ENCODE measurements at places on chromosomes 5 and 9.

- no peak for DNase-seq
Measured at GRCh38 chr5:157471709-157472108, 11.7 kb downstream of the NIPAL4 start.

DNA sequence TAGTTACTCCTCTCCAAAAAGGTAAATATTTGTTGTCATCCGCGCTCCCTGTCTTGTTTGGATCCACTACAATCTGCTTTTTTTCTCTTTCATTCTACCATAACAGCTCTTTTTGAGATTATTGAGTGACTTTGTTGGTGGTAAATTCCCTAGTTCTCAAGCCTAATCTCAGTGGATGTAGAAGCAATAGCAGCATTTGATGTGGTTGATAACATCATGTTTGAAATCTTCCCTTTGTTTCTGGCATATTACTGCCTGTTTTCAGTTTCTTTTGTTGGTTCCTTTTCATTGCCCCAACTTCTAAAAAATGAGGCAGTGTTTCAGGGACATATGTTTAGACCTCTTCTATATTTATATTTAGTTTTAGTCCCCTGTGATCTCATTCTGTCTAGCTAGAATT, 8.9 kb downstream of the CDC42SE2 start:
- DNase-seq, result no peak

DNA sequence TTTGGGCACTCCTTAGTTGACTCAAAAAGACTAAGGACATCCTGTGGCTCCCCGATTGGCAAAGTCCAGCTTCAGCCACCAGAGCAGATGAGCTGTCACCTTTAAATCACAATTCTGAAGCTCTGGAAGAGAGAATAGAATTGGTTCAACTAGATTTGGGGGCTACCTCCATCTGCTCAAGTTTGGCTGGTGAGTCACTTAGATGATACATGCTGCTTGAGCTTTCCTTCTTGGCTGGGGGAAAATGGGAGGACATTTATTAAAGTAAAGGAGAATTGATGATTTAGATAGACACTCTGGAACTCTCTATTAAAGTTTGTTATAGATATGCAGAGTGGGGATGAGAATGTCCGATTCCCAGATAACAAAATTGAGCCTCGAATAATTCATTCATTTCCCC, 30.0 kb upstream of the GRIA1 start:
- DNase-seq, result no peak

DNA sequence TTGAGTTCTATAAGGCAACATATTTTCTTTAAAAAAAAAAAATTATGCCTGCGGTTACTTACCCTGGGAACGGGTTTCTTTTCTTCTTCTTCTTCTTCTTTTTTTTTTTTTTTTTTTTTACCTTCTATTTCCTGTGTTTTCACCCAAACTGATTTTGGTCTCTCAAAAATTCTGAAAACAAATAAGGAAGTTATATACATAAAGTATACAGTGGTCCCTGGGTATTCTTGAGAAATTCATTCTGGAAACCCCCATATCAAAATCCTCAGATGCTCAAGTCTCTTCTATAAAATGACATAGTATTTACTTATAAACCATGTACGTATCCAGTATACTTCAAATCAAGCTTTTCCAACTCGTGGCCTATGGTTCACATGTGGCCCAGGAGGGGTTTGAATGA, 326.7 kb downstream of the MAT2B start:
- no peak for DNase-seq

- no peak for DNase-seq
Measured at GRCh38 chr5:94423411-94423810, 195.0 kb downstream of the KIAA0825 start.

DNA sequence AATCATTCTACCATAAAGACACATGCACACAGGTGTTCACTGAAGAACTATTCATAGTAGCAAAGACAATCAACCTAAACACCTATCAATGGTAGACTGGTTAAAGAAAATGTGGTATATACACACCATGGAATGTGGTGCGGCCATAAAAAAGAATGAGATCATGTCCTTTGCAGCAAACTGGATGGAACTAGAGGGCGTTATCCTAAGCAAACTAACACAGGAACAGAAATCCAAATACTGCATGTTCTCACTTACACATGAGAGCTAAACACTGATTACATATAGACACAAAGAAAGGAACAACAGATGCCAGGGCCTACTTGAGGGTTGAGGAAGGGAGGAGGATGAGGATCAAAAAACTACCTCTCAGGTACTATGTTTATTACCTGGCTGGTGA, 103.8 kb downstream of the DRD1 start:
- no peak for DNase-seq

DNA sequence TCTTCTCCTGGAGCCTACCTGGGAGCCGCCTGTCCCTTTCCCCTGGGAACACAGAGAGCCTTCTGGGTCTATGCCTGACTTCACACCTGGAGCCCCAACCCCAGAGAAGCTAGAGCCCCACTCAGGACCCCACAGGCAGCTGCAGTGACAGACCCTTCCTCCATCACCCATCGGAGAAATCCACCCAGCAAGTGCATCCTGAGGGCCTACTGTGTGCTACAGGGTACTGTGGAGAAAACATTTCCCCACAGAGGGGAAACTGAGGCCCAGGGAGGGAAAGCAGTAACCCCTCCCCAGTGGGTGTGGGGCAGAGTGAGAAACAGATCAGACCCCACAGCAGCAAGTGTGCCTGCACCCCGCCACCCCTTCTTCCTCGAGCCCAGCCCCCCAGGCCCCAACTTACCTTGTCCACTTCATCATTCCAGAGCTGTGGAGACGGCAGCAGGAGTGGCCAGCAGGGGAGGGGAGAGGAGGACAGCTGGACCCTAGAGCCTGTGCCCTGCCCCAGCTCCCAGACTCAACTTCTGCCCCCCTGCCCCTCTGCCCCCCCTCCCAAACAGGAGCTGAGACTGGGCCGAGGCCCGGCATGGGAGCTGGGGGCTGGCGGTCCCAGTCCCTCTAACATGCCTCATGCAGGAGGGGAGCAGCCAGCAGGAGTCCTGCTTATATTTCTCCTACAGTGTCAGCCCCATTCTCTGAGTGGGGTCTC, 17.7 kb downstream of the SH3GLB2 start:
- DNase-seq, result no peak

DNA sequence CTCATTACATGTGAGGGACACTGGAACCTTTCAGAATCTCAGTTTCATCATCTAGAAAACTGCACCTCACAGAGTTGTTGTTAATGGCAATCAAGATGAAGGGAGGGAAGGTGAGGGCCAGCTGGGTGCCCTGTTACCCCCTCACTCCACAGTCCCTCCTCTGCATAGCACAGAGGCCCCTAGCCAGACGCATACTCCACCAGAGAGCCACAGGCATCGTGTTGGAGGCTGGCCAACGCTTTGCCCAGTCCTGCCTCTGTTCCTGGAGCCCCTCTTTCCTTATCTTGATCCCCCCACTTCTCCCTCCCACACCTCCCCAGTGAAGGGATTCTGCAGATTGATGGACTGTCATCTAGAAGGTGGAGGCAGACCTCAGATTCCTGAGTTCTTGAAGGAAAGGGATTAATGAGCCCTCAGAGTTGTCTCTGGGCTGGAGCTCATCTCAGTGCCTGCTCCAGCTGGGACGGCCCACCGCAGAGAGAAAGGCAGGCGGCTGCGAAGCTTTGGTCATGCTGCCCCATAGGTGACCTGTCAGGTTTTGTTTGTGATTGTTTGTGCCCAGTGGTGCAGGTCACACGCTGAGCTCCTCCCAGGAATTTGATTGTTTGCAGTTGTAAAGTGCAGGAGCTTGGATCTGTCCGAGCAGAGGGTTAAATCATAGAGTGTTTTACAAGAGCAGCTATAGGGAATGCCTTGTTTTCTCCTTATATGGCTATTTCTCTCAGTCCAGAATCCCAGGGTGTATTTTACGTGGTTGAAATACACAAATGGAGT, 487.3 kb downstream of the CCDC171 start:
- no peak for DNase-seq

DNA sequence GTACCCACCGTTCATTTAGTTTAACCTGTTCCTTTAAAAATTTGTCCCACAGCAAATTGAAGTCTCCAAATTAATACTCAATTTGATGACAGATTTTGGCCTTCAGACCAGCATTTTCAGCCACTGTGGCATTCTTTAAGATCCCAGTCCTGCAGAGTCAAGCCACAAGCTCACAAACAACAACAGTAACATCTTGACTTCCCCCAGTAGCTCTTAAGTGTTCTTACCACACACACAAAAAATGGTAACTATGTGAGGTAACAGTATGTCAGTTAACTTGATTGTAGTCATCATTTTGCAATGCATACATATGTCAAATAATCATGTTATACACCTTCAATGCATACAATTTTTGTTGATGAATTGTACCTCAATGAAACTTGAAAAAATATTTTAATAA, 247.9 kb downstream of the LURAP1L start:
- DNase-seq, result no peak

Measured in kidney capillary endothelial cell (primary cell).